ENCODE measurements at places on chromosomes 7 and 10.

DNA sequence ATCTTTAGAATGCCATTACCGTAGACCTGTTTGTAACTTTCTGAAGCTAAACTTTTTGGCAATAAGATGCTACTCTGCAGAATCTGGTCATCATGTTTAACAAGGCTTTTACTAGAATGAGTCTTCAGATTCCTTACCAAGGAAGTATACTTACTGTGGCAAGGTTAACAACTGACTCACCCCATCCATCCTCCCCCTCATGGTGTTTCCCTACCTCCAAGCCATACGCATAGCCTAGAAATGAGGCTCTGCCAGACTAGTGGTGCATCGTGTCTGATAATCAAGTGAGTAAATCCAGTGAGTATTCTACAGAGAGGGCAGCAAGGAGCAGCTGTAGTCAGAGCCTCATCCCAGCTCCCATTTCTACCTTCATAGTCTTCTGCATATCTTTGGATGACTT lies 223.6 kb downstream of the IPMK start:
- no peak for DNase-seq

GRCh38 chr7:107474104-107474521 lies 4.3 kb downstream of the GPR22 start:
- no peak for DNase-seq

GRCh38 chr10:13206546-13207443 lies 27.4 kb downstream of the UCMA start:
- no peak for DNase-seq

DNA sequence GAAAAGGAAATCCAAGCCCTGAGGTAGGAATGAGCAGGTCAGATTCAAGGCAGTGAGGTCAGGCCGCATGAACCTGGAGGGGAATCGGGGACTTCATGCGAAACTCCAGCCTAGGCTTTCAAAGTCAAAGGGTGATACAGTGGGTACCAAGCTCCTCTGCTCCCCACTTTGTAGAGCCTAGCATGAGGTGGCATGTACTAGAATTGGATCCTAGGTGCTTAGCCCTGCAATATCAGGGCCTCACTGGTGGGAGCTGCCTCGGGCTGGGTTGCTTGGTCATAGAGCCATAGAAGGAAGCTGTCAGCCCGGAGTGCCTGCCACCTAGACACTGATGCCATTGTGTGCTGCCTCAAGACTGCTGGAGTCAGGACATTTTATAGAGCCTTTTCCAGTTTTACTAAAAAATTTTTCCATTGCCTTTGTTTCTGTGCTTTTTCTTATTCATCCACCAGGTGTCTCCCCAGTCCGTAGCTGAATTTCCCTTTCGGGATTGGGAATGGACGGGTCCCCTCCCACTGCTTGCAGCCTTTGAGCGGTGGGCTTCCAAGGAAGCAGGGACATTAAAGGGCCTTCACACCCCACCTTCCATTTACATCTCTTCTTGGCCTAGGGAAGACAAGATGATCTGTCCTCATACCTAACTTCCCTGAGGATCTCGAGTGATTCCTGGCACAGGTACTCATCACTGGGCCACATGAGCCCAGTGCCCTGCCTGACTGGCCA lies 5.5 kb upstream of the LZTS2 start:
- no peak for DNase-seq

GRCh38 chr10:122191936-122192541 lies 79.1 kb upstream of the BTBD16 start:
- DNase-seq: no peak

DNA sequence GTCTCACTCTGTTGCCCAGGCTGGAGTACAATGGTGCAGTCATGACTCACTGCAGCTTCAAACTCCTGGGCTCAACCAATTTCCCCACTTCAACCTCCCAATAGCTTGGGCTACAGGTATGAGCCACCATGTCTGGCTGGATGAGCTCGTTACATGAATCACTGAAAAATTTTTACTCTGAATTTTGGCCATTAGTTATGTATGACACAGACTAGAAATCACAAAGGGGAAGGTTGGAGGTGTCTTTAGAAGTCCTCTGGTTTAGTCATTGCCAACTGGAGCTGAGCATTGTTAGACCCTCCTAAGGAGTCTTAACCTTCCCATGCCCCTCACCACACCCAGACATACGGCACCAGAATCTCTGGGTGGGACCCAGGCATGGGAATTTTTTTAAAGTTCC lies 34.7 kb downstream of the SVIL start:
- no peak for DNase-seq

DNA sequence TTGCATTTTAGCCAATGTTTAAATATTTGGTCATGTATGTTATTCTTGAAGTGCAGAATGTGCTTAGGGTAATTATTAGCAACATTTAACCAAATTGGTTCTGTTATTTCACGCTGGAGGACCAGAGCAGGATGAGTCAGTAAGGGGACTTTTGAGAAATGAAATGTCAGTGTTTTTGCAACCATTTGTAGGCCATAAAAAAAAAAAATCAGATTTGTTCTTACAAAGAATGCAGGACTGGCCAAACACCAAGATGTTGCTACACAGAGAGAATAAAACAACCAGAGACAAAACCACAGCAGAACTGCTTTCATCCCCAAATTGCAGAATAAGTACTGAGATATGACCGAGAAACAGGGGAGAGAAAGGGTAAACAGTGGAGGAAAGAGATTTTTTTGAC lies 62.1 kb downstream of the TPST1 start:
- DNase-seq: no peak

DNA sequence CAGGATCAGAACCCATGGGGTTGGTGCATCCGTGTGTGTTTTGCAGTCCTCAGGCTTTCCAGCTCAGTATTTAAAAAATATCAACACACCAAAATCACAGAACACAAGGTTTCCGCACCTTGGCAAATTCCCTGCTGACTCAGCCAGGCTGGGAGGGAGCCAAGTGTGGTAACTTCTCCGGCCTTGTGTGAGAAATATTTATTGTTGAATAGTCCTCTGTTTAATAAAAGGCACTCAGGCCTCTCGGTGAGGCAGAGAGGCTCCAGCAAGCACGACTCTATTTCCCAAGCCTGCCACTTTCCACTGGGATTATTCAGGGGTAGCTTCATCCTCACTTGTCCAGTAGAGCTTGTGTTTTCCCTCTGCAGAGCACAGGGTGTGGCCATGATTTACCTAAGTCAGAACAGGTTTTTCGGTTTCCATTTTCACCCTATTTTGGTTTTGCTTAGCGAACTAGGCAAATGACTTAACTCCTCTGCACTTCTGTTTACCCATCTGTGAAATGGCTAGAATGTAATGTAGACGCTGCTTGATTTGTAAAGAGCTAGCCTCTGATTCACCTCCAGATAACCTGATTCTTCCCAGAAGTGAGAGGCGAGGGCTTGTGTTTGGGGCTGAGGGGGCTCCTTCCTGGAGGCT lies 13.0 kb upstream of the CHST15 start:
- no peak for DNase-seq

GRCh38 chr10:90958781-90959180 lies 37.9 kb upstream of the ANKRD1 start:
- no peak for DNase-seq

GRCh38 chr10:5609952-5610616 lies 56.3 kb downstream of the ASB13 start:
- DNase-seq: no peak

DNA sequence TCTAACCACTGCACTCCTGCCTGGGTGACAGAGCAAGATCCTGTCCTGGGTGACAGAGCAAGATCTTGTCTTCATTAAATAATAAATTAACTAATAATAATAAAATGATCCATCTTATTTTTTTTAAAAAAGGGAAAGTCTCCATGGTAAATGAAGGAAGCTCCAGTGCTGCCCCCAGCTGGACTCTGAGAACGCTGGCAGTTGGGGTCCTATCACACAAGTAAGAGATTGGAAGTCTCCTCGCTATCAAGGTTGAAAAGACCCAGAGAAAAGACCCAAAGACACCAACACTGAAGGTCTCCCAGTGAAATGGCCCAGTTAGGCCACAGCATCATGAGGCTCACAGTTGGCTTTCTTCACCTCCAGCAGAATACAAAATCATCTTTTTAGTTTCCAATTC lies 13.8 kb upstream of the C10orf67 start:
- DNase-seq: no peak

- DNase-seq: no peak
Measured at GRCh38 chr7:36486336-36486735, 96.7 kb downstream of the ANLN start.

- DNase-seq: no peak
Measured at GRCh38 chr7:157177333-157177982, 38.7 kb downstream of the UBE3C start.

- DNase-seq: no peak
Measured at GRCh38 chr10:53162856-53163255, 390.3 kb upstream of the MBL2 start.

DNA sequence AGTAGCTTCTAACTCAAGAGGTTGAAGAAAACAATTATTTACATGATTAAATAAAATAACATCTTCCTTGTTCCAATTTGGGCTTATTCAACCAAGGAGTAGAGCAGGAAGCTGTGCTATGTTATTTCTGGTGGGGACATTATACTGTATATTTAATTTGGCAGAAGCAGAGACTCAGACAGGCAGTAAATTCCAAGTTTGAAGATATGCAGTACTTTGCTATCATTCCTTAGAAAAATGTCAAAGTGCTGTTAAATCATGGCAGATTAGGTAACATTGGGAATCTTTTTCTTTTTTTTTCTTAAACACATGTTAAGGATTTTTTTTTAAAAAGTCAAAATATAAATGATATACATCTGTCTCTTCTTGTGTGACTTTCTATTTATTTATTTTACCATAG lies 190.1 kb downstream of the SUGCT start:
- no peak for DNase-seq

Data from stimulated activated CD4-positive, alpha-beta T cell treated with anti-CD3 and anti-CD28 coated beads, Interleukin-12 subunit alpha, Interleukin-12 subunit beta, amount 100 ng/mL, for 48 hours (primary cell).